AG09319 (cell line): ENCODE measurements at places on chromosomes 1 and 21.

DNA sequence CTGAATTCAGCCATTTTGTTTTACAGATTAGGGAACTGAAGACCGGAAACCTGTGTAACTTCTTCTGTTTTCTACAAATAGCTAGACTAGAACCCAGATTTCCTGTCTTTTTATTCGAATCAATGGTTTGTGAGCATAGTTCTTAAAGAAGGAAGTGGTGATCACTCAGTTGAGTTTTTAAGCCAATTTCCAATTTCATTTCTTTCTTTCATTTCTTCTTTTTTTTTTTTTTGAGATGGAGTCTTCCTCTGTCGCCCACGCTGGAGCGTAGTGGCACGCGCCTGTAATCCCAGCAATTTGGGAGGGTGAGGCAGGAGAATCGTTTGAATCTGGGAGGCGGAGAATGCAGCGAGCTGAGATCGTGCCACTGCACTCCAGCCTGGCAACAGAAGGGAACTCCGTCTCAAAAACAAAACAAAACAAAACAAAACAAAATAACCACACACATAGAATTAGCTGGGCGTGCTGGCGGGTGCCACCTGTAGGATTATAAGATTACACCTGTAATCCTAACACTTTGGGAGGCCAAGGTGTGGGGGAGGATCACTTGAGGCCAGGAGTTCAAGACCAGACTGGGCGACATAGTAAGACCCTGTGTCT is 3.0 kb upstream of the MDM4 start:
- DNase-seq, result no peak

DNA sequence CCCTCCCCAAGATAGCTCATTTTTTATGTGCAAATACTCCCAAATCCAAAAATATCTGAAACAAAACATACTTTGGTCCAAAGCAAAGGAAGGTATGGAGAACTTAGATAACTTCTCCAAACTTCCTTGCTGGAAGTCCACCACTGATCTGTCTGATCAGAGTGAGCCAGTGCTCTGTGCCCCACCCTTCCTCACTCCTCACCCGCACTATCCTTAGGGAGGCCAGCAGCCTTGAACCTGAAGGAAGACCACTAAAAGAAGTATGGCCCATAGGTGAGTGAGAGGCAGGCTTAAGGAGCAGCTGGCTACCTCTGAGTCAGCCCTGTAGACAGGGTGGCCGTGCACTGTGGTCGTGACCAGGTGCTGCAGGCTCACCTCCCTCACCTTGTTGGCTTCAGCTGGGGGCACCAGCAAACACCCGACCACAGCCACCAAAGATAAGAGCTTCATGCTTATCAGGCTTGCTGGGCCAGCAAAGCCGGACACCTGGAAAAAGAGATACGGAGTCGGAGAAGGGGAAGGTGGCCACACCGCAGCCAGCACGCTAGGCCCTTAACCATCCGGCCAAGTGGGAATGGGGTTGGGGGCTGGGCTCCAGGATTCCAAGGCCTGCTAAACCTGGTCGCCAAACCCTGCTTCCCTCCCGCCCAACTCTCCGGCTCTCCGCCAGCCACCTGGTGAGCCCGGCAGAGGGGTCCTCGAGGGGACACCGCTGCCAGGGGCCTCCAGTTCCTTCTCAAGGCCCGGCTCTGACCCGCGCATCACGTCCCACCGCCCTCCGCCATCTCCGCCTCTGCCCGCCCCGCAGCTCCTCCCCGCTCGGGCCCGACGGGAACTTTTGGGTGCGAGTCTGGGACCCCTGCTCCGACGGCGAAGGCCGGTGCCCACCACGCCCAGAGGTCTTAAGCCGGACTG is 543 bp downstream of the TMEM9 start:
- DNase-seq, result no peak

DNA sequence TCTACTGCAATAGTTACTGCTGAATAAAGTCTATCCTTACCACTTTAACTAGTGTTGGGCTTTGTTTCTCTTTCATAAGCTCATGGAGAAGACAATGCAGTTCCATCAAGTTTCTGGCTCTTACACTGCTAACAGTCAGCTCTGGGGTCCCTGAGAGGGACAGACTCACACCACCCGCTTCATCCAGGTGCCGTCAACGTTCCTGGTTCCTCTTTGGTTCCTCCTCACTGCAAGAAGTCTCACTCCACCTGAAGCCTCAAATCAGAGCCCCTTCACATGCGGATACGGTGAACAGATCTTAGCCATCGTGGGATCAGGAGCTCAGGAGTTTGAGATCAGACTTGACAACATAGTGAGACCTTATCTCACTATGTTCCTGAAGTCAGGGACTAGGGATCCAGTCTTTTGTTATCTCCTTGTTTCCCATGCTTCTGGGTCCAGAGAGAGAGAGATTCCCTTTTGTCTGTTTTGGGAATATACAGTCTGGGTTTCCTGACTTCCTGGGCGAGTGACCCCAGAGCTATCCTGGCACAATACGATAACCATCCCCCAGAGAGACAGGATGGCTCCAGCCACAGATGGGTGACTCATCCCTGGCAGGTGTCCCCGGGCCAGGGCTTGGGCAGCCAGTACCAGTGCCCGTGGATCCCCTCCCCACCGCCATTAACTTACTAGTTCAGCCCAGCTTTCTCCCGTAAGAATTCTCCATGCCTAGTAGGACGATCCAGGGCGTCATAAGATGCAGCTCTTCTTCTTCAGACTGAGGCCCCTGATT is 14.3 kb upstream of the PCP4 start:
- no peak for DNase-seq

DNA sequence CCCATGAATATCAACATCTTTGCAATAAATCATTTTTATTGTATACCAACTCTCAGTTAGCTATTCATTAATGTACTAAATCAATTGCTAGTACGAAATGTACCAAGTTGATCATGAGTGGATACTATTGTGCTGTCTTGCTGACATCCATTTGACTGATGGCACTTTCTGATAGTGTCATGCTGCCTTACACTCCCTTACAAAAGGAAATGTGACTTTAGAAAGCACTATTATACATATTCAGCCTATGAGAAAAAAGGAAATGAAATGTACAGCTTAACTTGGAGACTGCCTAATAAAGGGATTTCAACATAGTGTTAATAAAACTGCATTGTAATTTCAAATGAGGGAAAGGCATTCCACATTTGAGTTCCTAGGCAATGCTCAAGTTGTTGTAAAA is 52.2 kb downstream of the PLA2G4A start:
- DNase-seq, result no peak

DNA sequence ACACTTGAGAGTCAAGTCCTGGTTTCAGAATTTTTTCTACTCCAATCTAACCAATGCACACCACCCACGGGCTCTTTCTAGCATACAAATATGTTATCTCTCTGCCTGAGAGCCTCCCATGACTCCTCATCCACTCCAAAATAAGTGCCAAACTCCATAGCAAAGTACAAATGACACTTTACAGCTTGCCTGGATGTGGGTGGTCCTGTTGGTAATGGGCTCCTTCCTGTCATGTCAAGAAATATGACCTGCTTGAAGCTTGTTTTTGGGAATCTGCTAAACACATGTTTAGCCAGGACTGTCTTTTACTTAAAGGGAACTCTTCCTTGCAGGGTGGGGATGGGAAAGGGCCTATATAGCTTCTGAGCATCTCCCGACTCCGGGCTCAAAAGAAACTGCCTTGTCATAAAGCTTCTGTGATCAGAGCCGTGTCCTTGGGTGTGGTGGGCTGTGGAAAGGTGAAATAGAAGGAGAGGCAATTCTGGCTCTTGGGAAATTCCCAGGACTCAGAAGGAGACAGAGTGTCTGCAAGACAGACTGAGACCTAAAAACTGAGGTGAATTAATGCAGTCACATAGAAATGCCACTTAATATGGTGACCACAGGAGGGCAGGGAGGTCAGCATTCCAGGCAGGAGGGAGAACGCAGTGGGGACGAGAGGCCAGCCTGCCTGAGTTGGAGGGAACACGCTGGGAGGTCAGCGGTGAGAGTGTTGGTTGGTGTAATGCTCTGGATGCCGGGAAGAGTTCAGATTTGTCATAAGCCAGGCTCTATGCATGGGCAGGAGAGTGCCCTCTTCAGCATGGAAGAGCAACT is 6.1 kb upstream of the IGFN1 start:
- DNase-seq, result peak; percentile 53

- no peak for DNase-seq
Observed at GRCh38 chr1:64050601-64051000, 152.8 kb upstream of the UBE2U start.

- DNase-seq, result no peak
Observed at GRCh38 chr1:225434046-225434445, 6.2 kb upstream of the LBR start.

DNA sequence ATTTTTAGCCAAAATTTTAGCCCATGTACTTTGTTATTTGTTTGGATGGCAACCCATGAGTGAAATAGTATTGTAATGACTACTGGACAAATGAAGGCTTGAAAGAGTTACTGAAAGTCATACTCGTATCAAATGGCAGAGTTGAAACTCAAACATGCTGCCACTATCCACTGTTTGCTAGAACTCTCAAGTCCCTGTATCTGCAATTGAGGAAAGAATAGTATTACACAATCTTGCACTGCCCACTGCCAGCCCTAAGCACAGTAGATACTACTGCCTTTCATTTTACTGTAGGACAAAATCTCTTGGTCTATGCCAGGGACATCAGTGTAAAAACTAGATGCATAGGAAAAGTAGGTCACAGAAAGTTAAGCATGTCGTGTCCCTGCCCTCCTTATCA is 581.1 kb upstream of the PLXNA2 start:
- DNase-seq, result no peak

GRCh38 chr1:70079546-70079945 is 125.8 kb downstream of the LRRC40 start:
- no peak for DNase-seq
